ENCODE measurements at places on chromosomes 3 and 15. TPM values are rescaled to one million over a fixed set of nuclear protein-coding genes. Genes with fewer than 3 reads are reported as not detected.

AHSG gene
- not detected for total RNA-seq

PLA2G4E gene
- total RNA-seq = not detected

GRCh38 chr3:98778852-98779413 is 15.8 kb downstream of the ST3GAL6 start:
- DNase-seq = no peak
- H3K36me3 ChIP-seq = no peaks in the 10 kb centered on the region
- H3K27me3 ChIP-seq = no peaks in the 10 kb centered on the region

- no peaks in the 10 kb centered on the region for H3K36me3 ChIP-seq
- no peak overlapping the region for H3K4me3 ChIP-seq
- DNase-seq = no peak
- no peaks in the 10 kb centered on the region for H3K4me1 ChIP-seq
These were observed 385.4 kb downstream of the MFSD1 start for GRCh38 chr3:159187232-159187631.

DNA sequence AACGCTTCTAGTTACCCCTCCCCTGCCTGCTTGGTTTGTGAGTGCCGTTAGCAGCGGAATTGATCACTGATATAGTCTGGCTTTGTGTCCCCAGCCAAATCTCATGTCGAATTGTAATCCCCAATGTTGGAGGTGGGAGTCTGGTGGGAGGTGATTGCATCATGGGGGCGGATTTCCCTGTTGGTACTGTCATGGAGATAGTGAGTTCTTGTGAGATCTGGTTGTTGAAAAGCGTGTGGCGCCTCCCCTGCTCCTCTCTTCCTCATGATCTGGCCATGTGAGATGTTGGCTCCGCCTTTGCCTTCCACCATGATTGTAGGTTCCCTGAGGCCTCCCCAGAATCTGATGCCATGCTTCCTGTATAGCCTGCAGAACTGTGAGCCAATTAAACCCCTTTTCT is 47.3 kb upstream of the PGPEP1L start:
- peaks cover 19% of the 10 kb centered on the region for H3K27me3 ChIP-seq
- H3K27ac ChIP-seq = no peak overlapping the region
- no peak for DNase-seq
- H3K4me1 ChIP-seq = peaks cover 14% of the 10 kb centered on the region
- no peaks in the 10 kb centered on the region for H3K36me3 ChIP-seq
- no peak overlapping the region for H3K4me3 ChIP-seq

- H3K4me3 ChIP-seq = no peak overlapping the region
- no peak overlapping the region for H3K27ac ChIP-seq
- no peaks in the 10 kb centered on the region for H3K27me3 ChIP-seq
- no peaks in the 10 kb centered on the region for H3K4me1 ChIP-seq
These were observed 11.4 kb upstream of the VGLL3 start for GRCh38 chr3:87002346-87002745.
